Activated CD4-positive, CD25-positive, alpha-beta regulatory T cell treated with anti-CD3 and anti-CD28 coated beads, Interleukin-2, amount 50 U/mL, for 16 hours (primary cell): ENCODE measurements at places on chromosomes 12 and 14.

GRCh38 chr12:5520037-5520436 lies 88.1 kb downstream of the NTF3 start:
- no peak for DNase-seq

DNA sequence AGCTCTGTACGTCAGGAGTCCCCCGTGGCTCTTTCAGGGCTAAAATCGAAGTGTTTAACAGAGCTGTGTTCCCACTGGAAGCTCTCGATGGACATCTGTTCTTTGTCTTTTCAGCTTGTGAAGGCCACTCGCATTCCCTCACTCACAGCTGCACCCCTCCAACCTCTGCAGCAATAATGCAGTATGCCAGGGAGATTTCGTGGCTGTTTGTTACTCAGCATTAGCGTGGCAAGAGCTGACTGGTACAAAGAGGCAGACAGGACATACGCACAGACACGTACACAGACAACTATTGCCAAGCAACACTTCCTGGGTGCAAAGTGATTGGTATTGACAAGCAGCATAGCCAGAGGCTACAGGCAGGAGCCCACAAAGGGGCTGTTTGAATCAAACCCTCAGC lies 11.8 kb upstream of the FBXO21 start:
- no peak for DNase-seq

GRCh38 chr14:67553547-67553946 lies 20.5 kb downstream of the PLEKHH1 start:
- DNase-seq, result no peak

- DNase-seq, result no peak
Observed at GRCh38 chr12:20443792-20444191, 75.5 kb downstream of the PDE3A start.

DNA sequence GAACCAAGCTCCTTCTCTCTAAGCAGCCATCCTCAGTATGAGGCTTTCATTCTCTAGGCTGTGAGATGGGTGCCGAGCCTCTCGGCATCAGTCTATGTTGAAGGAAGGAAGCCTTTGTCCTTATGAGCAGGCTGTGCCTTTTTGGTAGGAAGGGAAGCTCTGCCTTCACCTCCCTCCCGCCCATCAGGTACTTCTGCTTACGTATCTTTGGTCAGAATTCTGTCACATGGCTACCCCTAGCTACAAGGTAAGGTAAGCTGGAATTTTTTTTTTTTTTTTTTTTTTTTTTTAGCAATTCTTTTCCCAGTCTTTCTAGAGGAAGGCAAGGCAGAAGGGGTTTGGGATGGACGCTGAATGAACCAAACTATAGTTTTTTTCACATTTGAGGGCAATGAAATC lies 16.9 kb downstream of the BATF start:
- no peak for DNase-seq

GRCh38 chr14:49972823-49973222 lies 79.9 kb downstream of the ARF6 start:
- no peak for DNase-seq

- DNase-seq, result no peak
Observed at GRCh38 chr12:101697930-101698799, 725 bp downstream of the CHPT1 start.

GRCh38 chr12:88206601-88207000 lies 64.5 kb downstream of the TMTC3 start:
- no peak for DNase-seq

DNA sequence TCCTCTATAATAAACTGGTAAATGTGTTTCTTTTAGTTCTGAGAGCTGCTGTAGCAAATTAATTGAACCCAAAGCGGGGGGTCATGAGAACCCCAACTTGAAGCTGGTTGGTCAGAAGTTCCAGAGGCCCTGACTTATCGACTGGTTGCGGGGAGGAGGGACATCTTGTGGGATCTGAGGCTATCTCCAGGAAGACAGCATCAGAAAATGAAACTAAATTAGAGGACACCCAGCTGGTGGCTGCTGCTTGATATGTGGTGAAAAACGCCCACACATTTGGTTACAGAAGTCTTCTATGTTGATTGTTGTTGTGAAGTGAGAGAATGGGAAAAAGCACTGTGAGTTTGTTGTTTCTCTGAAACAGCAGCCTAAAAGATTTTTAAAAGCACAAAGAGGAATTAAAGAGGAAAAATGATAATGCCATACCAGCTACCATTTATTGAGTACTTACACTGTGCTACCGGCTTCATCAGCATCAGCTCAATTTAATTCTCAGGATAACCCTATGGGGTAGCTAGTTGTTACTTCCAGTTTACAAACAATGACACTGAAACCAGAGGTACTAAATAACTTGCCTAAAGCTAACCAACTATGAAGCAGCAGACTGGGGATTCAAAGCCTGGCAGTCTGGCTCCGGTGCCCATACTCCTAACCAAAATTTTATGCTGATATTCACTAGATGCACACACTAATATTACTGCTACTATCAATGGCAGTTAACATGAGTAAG lies 24.3 kb downstream of the DDX24 start:
- no peak for DNase-seq

GRCh38 chr14:93720981-93721483 lies 67.3 kb downstream of the PRIMA1 start:
- DNase-seq, result no peak

DNA sequence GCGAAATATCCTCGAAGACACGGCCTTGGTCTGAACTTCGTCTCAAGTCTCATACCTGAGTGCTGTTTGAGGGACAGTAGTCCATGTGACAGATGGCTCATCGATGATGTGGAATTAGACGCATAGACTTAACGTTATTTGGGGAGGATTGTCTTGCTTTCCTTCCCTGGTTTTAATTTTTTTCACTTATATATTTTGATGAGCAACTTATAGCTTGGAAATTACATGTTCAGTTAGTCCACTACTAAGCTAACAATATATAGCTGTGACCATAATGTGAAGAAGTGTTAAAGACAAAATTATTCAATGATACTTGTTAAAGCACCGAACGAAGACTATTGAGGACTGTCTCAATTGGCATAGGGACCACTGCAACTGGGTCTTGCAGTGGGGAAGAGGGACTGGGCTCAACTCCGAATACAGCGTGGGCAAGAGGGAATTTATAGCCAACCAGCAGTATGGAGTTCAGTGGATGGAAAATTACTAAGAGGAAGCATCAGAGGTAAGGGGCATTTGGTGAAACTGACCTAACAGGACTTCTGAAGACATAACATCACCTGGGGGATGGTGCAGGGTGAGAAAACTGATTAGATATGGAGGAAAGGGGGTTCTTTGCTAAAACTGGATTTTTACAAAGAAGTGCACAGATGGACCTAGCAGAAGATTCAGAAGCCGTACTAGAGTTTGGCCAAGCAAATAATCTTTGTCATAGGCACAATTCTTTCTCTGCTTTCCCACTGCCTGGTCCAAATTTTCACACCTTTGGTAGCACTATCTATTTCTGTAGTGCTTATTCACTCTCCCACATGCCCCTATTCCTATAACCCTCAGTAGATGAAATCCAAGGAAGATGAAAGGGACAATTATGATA lies 910 bp upstream of the TM7SF3 start:
- peak; percentile 11 for DNase-seq

DNA sequence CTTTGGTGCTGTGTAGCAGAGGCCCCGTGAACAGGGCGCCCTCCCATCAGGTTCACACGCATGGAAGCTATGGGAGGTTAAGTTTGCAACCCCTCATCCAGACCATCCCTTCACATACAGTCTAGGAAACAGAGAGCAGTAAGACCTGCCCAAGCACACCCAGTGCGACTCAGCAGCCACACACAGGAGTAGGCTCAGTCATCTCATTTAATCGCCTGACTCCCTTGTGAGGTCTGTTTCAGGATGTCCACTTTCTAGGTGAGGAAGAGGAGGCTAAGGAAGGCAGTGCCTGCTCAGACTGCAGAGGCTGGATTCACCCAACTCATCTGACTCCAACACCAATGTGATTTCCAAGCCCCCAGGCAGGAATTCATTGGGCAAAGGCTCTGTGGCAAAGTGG lies 11.9 kb downstream of the BDKRB1 start:
- no peak for DNase-seq
